ENCODE measurements at places on chromosomes 7 and 10.

- no peak for DNase-seq
These were observed 23.8 kb downstream of the PEX1 start for GRCh38 chr7:92504563-92504962.

DNA sequence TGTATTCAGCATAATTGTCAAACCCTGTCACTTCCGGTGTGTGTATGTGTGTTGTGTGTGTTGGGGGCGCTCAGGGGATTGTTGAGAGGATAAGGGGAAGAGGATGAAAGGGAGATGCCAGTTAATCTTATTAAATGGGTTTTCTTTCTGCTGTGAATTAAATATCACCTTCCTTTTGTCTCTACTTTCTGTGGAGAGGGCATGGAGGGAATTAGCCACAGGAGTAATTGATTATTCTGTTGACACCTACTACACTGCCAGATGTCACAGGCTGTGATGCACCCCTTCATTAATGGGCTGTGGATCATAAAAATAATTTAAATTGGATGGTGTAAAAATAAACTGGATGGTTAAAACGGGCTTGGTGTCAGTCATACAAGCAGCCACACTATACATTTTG lies 311.9 kb downstream of the MDFIC start:
- DNase-seq: no peak

DNA sequence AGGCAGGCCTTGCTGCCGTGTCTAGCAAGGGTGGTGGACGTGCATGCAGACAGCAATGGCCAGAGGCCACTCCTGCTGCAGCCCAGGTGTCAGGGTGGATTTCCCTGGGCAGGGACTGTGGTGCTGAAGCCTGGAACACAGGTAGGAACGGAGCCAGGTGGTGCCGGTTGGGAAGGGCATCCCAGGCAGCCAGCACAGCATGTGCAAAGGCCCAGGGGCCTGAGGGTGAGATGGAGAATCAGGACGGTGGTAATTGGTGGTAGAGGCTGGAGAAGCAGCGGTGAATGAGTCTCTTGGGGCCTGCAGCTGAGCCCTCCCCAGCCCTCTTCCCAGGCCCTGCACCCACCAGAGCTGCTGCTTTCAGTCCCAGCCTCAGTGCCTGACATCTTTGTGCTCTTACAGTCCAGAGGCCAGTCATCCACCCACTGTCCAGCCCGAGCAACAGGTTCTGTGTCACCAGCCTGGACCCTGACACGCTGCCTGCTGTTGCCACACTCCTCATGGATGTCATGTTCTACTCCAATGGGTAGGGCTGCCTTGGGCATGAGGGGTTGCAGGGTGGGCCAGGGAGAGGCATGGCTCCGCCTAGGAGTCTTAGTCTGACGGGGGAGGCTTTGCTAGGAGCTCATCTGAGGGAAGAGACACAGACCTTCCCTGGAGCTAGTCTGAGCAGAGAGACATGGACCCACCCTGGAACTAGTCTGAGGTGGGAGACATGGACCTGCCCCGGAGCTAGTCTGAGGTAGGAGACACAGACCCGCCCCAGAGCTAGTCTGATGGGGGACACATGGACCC lies 54.3 kb downstream of the CASTOR2 start:
- DNase-seq: no peak

- DNase-seq: no peak
These were observed 155.7 kb downstream of the MGMT start for GRCh38 chr10:129622736-129623135.

GRCh38 chr7:24476227-24476626 lies 97.0 kb upstream of the PALS2 start:
- DNase-seq: no peak

GRCh38 chr7:150685219-150686029 lies at the start of gene GIMAP2:
Gene GIMAP2 (plus strand): TSS chr7:150685706. CDS start chr7:150687060, 1,354 bp downstream.
- no peak for DNase-seq

GRCh38 chr7:121447911-121448300 lies 51.8 kb upstream of the FAM3C start:
- no peak for DNase-seq

GRCh38 chr10:97640868-97641811 lies 669 bp downstream of the PI4K2A start:
- DNase-seq: peak; percentile 46

DNA sequence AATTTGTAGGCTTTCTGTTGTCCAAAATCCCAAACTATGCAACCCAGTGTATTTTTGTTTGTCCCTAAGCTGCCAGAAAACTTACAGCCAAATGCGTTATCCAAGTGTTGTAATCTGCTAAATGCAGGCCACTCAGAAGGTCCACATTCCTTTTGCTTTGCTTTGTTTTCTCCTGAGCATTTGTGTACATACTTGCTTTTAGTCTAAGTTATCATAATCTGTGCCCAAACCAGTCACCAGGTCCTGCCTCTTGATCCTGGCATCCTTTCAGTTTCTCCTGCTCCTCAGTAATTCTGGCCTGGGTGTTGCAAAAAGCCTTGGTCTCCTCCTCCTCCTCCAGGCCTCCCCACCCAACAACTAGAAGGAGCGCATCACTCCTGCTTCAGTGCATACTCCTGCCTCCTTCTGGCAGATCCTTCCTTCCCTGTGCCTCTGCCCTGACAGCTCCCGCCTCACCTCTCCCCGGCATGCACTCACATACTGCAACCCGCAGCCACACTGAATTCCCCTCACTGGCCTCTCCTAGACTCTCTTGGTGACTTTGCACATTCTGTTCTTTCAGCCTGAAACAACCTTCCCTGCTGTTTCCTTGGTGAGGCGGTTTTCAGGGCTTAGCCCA lies 2.3 kb downstream of the DENND2A start:
- no peak for DNase-seq

DNA sequence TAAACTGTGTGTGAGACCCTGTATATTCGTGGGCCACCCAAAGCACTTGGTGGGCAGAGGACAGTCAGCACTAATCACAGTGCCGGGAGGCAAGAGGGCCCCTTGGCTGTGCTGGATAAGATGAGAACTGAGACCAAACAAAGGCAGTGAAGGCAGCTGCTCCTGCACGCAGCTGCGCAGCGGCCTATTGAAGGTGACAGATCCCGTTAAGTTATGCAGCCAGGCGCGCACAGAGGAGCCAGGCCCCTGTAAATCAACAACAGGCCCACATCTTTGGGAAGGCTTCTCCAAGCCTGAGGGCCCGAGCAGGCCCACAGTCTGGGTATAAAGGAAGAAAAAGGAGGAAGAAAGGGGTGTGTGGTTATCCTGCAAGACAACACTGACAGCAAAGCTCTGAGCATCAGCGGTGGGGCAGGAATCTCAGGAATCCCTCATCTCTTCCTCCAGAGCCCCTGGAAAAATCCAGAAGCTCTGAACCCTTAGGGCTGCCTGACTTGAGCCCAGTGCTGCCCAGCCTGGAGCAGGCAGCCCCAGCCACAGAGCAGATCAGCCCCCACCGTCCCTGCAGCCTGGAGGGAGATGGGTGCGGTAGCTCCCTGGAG lies 154.2 kb downstream of the ARHGAP12 start:
- no peak for DNase-seq

- no peak for DNase-seq
These were observed 26.9 kb upstream of the MKLN1 start for GRCh38 chr7:131300572-131301466.

DNA sequence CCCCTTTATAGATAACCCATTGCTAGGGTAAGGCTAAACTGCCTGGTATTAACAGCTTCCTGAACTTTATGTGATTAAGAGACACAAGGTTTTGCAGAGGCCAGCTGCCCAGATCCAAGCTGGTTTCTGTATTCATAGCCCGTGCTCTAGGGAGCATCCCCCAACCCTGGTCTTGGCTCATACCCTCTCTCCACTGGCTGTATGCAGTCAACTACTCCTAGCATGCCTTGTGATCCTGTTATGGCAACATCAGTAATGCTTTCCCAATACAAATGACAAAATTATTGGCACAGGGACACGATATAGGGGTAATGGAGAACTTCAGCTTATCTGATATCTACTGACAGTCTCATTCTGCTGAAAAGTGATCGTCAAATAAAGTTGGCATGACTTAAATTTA lies 202.8 kb upstream of the MKLN1 start:
- no peak for DNase-seq

DNA sequence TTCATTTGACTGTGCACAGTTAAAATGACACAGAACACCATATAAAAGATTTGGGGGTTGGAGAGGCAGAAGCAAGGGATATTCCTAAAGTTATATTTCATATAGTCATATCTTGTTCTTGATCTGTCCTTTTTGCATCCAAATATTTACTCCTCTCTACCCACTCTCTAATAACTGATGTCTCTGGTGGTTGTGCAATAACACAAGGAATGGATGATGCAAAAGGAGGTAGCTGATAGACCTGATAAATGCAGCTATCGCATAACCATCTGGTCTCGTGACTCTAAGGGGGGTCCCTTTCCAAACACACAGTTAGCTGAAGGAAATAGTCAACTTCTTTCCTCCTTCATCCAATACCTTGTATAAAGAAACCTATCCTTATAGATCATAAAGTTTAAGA lies 123.1 kb downstream of the POLR1F start:
- no peak for DNase-seq

GRCh38 chr10:77877441-77878344 lies 48.9 kb downstream of the DLG5 start:
- no peak for DNase-seq

GRCh38 chr7:650339-651031 lies 76.0 kb upstream of the DNAAF5 start:
- DNase-seq: no peak

DNA sequence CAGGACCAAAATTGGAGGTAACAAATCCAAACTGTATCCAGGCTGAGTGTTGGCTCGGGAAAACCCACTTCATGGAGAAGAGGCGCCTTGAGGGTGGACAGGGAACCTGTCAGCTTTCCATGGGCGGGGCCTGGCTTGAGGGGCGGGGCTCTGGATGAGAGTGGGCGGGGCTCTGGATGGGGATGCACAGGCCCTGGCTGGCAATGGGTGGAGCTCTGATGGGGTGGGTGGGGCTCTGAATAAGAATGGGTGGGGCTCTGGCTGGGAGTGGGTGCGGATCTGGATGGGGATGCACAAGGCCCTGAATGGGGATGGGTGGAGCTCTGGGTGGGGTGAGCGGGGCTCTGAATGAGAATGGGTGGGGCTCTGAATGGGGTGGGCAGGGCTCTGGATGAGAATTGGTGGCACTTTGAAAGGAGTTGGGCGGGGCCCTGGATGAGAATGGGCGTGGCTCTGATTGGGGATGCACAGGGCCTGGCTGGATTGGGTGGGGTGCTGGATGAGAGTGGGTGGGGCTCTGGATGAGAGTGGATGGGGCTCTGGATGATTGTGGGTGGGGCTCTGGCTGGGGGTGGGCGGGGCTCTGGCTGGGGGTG lies 96.6 kb upstream of the NPTX2 start:
- DNase-seq: no peak

DNA sequence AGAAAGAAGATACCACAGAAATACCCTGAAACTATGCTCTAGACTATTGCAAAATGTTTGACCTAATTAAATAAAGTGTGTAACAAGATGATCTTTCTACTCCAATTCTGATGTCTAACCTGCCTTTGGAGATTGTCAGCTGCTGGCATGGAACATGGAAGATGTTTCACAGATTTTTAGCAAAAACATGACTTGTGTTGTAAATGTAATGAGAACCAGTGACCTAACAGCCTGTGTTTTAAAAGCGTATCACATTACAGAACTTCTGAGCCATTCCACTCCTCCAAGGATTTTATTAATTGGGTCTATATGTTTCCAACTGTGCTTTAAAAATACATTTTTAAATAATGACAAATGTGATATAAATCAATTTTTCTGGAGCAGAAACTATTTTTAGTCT lies 526.3 kb upstream of the SEMA3D start:
- DNase-seq: no peak

DNA sequence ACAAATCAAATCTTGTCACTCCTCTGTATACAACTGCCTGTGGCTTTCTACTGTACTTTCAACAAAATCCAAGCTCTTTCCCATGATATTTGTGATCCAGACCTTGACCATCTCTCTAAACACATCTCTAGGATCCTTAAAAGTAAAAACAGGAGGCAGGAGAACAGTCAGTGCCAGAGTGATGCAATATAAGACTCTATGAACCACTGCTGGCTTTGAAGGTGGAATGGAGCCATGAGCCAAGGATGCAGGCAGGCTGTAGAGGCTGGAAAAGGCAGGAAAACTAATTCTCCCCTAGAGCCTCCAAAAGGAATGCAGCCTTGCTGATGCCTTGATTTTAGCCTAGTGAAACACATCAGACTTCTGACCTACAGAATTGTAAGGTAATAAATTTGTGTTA lies 45.5 kb upstream of the LRRN3 start:
- DNase-seq: no peak

GRCh38 chr7:154985230-154985629 lies 17.7 kb downstream of the PAXIP1 start:
- no peak for DNase-seq

- DNase-seq: no peak
These were observed 20.0 kb upstream of the GPR146 start for GRCh38 chr7:1024331-1024841.

- DNase-seq: no peak
These were observed 43.4 kb upstream of the ADO start for GRCh38 chr10:62761115-62761514.

- DNase-seq: no peak
These were observed 53.6 kb downstream of the PIK3AP1 start for GRCh38 chr10:96666741-96667140.

DNA sequence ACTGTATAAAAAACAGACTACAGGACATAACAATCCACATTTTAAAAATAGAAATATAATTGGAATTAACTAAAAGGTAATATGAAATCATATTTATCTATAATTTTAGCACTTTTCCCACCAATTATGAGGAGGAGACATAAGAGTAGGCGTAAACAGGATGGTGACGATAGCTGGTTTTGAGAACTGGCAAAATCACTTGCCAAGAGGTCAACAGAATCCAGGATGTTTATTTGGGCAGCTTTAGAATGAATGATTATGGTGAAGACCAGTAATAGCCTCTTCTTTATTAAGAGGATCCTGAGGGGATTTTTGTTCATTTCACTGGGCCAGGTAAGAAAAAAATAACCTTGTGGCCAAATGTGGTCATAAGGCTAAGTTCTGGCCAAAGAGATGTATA lies 67.2 kb downstream of the TPK1 start:
- no peak for DNase-seq

GRCh38 chr7:133535308-133535707 lies 282.4 kb downstream of the EXOC4 start:
- DNase-seq: no peak

GRCh38 chr10:116809483-116810119 lies 39.7 kb upstream of the ENO4 start:
- no peak for DNase-seq

DNA sequence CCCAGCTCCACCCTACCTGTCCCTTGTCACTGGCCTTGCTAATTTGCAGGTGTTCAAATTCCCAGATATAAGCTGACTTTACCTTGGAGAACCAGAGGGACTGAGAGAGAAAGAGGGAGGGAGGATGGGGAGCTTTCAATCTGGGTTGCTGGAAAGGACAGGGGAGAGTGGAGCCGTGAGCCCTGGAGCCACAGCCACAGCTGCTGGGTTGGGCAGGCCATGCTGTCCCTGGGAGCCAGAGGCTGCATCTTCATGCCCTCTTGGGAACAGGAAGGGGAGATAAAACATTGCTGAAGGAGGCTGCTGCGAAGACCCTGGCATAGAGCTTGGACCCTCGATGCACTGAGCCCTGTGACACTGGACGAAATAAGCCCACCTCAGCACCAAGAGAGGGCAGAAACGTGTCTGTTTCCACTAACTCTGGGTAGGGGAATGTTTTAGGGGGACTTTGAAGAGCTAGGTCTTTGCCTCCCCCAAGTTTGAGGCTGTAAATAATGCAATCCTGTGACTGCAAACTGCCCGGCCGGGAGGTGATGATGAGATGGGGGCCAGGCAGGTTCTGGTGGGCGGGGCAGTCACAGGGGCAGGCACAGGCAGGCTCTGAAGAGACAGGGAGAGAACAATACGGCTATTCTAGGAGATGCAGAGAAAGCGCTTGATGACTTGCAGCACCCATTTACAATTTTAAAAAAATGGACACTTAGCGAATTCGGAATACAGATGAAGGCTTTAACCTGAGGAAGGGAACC lies 5.8 kb upstream of the JAKMIP3 start:
- DNase-seq: no peak
